ENCODE measurements at places on chromosomes 2 and 18. TPM values are rescaled to one million over a fixed set of nuclear protein-coding genes. Genes with fewer than 3 reads are reported as not detected.

The GAL3ST2 gene
- not detected for total RNA-seq

The UGT1A5 gene
- total RNA-seq, result not detected

The SCN9A gene
- total RNA-seq, result 2.7 TPM

The MBP gene
- 13.4 TPM for total RNA-seq

The MBD2 gene
- 25.5 TPM for total RNA-seq

The FBXO48 gene
- 0.75 TPM for total RNA-seq

The LYPD6 gene
- 2.3 TPM for total RNA-seq

The MAP3K19 gene
- total RNA-seq, result 0.87 TPM

The SLC14A1 gene
- 0.71 TPM for total RNA-seq

The RGPD3 gene
- 0.29 TPM for total RNA-seq

The CPS1 gene
- total RNA-seq, result 79.9 TPM

The SLC4A3 gene
- total RNA-seq, result 4.9 TPM

Measured in motor neuron (in vitro differentiated cells).